ENCODE measurements at places on chromosomes 6 and 20.

DNA sequence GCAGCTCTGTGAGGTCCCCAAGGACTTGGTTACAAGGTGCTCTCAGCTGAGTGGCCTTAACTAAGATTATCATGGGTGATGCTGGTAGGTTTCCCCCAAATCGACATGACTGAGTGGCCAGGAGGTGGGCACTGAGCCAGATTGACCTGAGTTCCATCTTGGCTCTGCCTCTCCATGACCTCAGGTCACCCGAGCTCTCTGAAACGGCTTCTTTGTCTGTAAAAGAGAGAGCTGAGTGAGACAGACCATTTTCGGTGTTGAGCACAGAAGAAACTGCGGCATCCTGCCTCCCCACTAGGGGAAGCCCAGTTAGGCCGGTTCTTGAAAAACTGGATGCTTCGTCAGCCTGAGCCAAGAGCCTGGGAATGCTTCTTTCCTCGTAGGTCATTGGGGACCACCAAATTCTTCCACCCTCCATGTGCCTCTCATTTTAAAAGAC, 14.1 kb upstream of the STX16 start:
- DNase-seq, result no peak

- DNase-seq, result peak; percentile 76
Observed at GRCh38 chr20:25399037-25399430, 8.4 kb upstream of the ABHD12 start.

DNA sequence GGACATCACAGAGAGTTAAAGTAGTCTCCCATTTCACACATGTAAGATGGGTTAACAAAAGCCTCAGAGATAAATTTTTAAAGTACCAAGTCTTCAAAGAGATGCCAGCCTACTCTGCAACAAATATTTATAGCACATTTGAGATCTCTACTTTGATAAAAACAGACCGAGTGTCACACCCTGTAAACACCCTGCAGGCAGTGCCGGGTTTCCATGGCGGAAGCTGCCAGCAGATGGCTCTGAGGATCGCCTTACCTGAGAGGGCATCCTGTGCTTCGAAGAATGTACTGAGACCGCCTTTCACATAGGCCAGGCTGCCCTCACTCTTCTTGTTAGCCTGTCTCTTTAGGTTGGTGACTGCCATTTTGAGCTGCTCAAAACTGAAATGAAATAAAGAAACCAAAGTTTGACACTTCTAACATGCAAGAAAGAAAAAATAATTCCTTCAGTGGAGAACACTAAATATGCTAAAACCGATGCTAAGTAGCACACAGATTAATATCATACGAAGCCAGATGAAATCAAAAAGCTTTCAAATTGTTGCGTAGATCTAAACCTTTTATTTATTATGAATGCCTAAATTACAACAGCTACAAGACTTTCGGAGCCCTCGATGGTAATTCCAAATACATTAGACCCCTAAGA, 39.3 kb downstream of the HUS1B start:
- no peak for DNase-seq

- no peak for DNase-seq
Observed at GRCh38 chr20:10984913-10985312, 311.1 kb upstream of the JAG1 start.

- DNase-seq, result no peak
Observed at GRCh38 chr6:66605011-66605410, 898.0 kb upstream of the EYS start.

GRCh38 chr6:82056567-82056966, 191.0 kb downstream of the IBTK start:
- DNase-seq, result no peak

DNA sequence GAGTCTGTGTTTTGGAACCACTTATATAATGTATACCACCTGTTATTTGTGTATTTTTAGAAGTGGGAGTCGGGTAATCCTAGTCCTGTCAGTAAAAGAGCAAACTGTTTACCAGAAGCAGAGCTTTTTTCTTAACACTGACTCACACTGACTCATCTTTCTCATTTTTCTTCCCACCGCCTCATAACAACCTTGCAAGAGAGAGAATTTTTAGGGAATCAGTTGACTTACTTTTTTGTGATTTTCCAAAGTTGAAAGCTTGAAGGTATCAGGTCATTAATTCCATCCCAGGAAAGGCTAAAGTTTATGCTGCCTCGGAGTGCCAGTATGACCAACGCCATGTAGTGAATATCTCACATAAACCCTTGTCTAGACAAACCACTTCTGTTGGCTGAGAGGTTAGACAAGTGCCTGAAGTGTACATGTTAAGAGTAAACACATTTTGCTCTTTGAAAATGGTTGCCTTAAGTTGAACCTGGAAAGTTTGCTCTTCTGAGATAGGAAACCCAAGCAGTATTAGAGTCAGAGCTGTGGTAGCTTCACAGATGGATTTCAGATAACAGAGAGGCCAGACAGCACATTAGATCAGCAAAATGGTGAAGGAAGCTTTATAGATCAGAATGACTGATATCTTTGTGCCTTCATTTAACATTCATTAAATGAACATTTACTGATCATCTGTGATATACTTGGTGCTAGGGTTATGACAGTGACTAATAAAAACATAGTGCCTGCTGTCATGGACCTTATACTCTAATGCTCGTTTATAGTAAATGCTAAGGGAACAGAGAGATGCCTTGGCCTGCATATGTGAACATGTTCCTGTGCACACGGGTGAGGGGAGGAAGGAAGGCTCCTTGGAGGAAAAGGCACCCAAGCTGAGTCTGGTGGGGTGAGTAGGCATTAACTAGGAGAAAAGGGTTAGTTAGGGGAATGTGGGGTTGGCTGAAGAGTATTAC, 29.1 kb upstream of the PKIG start:
- peak; percentile 71 for DNase-seq

DNA sequence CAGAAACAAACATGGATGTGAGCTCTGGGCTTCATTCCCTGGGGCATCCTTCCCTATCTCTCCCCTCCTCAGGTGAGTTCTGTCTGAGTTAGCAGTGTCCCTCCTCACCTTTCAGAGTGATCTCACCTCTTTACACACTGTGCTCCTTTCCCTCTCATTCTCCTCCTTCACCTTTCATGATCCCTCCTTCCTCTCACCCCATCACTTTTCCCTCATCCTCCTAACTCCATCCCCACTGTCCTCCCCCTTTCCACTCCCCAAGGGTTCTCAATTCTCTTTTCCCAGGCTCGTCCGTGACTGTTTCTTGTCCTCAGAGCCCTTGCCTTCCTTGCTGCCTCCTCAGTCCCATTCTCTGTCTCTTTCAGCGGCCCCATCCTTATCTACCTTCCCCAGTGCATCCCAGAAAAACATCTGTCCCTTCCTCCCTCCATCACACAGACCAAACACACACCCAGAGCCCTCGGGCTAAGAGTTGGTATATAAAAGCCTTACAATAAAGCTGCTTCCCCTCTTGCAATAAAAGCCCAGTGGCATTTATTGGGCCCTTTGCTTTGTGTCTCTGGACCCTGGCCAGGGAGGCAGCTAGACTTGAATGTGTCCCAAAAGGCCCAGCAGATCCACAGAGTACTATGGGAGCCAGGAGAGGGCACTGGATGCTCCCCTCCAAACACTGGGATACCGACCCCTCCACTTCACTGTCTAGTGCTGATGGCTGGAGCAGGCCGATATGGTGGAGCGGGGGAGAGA, 1.9 kb downstream of the RNF39 start:
- DNase-seq, result no peak

GRCh38 chr6:46090115-46091079, 39.4 kb upstream of the ENPP4 start:
- DNase-seq, result peak; percentile 57

GRCh38 chr6:125251516-125252220, 50.1 kb downstream of the HDDC2 start:
- DNase-seq, result no peak

DNA sequence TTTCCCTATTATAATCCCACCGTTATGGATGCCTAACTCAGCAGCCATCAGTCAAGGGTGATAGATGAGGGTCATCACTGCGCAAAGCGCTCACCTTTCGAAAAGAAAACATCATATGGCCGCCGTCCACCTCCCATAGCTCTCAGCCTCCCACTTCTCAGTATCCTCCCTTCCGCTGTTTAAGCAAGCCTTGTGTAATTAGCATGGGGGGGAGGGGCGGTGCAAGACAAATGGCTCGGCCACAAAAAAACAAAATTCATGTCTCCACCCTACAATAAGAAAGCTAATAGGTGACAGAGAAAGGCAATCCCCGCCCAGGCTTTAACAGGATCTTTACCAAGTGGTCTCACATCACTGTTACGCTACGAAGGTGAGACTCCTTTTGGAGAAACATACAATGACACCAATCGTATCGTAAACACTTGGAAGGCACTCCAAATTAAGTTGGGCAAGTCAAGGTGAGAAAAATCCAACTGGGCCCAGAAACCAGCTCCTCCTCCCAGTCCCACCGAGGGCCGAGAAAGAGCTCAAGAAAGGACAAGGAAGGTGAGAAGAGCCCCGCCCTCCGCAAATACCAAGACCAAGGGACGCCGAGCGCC, 645 bp downstream of the DDX39B start:
- DNase-seq, result peak; percentile 78

DNA sequence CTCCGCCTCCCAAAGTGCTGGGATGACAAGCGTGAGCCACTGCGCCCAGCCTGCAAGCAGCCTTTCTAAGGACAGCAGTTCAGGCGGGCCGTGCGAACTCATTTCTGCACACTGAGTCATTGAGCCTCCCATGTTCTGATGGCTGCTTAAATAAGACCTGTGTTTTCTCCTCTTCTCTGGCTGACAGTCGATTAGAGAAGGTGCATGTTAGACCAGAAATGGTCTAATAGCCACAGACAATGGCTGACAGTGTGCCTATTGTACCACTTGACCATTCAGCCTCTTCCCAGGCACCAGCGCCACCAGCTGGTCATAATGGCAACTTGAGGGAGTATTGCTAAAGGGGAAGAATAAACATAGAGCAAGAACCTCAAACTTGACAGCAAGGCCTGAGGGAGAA, 6.2 kb downstream of the CST11 start:
- peak; percentile 78 for DNase-seq

DNA sequence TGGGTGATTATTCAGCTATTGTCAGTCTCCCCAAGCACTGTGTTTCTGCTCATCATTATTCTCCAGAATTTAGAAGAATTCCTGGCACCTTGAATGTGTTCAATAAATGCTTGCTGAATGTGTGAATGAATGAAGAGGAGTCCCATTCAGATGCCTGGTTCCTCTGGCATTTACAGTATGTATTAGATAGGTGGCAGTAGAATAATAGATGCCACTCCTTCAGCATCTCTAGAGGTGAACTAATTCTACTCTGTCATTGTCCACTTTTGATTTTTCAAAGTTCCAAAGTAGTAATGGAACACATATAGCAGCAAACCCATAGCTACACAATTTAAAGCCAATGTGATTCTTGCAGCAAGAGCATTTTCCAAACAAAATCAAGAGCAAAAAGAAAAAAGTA, 118.9 kb upstream of the CEP162 start:
- DNase-seq, result peak; percentile 13

GRCh38 chr20:24588047-24588635, 118.7 kb downstream of the SYNDIG1 start:
- DNase-seq, result no peak

DNA sequence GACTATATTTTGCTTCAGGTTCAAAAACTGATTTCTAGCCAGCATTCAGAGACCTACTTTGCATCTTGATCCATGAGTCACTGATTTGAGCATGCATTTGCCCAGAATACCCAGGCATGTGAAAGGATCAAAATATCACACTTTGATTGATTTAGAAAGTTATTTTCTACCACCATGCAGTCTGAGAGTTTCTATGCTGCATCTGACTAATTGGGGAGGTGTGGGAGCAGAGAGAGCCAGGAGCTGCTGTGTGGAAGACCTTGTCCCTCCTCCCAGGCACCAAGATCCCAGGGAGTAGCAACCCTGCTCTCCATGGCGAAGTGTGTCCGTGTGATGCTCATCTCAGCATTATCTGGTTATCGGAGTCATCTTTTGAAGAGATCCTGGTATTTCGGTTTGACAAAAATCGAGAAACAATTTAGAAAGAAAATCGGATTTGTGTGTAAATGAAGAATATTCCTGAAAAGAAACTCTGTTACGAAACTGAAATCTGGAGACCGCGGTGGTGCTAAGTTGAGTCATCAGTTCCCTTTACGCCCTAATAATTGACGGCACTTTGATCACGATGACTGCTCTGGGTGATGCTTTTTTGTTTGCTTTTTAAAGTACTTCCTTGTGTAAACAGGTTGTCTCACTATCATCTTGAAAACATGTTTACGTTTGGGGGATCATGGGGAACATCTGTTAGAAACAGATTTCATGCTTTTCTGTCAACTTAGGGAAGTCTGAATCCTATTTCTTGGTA, 193.4 kb downstream of the BACH2 start:
- DNase-seq, result peak; percentile 82

DNA sequence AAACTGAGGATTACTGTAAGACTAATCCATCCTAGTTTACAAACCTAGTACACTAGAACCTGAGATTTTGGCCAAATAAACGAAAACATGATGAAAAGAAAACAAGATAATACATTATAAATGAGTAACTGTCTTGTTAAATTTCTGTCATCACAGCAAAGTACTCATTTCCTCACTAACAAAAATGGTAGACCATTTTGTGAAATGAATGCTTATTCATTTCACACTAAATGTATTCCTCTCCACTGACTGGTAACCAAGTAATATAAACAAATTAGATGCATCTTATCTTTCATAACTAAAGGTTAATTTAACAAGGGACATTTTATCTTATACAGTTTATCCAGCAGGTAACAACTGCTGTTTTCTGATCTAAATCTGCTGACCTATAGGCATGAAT, 143.7 kb downstream of the REV3L start:
- DNase-seq, result no peak

DNA sequence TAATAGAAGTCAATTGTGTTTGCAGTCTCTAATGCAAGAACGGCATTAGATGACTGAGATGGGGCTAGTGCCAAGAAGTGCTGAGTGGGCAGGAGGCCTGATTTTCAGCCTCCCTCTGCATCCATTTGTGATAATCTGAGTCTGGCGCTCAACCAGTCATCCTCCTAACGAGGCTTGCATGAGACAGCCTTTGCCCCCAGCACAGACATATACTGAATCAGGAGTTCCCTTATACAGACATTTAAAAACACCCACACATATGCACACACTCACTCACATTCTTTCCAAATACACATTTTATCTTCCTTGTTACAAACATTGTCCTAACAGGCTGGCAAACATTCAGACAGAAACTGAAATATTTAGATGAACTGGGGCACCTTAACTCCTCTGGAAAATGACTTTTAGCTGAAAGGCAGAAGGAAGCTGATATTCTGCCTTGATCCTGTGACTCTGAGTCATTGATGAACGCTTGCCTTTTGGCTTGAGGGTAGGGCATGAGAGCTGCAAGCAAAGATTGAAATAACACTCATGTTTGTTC, 562.3 kb downstream of the DHX35 start:
- no peak for DNase-seq

DNA sequence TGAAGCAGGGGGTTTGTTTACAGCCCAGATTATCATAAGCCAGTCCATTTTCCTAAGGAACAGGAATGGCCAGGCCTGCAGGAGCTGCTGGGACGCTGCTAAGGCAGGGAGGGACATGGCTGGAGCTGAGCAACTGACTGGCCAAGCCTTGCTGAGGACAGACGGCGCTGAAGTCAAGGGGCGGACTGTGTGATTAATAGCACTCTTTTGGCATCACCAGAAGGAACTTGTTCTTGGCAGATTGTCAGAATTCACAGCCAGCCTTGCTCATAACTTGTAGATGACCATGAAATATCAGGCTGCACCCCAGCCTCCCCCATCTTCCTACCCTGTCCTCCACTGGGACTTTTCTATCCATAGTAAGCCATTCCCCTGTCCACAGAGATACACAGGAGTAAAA, 218.8 kb upstream of the RNF24 start:
- peak; percentile 92 for DNase-seq
